ENCODE measurements at places on chromosomes 1 and 21.

DNA sequence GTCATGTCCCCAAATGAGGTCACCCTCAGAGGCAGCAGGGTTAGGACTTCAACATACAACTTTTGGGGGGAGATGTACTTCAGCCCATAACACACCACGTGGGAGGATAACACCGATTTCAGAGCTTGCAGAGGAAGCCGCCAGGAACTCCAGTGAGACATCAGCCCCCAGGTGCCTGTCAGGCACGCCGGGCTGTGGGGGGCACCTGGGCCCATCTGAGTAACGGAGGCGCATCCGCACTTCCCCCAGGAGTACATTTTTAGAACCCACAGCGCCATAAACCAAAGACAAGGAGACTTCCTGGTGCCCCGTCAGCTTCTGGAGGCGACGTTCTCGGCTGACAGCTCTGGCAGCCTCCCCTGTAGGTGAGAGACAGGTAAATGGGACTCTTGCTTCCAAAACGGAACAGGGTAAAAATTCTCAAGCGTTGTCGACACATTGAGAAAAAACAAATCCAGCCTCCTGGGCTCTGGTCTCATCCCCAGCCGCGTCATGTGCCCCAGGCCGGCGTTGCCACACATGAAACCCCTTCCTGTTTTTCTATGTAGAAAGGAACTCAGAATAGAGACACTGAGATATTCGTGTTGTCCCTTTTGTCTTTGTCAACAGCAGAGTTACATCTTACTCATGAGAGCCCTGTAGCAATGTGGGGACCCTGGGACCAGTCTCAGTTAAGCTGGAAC, 93.3 kb downstream of the PDE9A start:
- DNase-seq = no peak

GRCh38 chr1:172940174-172940855, 110.4 kb downstream of the TNFSF18 start:
- DNase-seq = no peak

GRCh38 chr1:219783605-219784235, 144.6 kb downstream of the SLC30A10 start:
- DNase-seq = no peak

GRCh38 chr1:229116114-229116513, 154.8 kb upstream of the RAB4A start:
- no peak for DNase-seq

DNA sequence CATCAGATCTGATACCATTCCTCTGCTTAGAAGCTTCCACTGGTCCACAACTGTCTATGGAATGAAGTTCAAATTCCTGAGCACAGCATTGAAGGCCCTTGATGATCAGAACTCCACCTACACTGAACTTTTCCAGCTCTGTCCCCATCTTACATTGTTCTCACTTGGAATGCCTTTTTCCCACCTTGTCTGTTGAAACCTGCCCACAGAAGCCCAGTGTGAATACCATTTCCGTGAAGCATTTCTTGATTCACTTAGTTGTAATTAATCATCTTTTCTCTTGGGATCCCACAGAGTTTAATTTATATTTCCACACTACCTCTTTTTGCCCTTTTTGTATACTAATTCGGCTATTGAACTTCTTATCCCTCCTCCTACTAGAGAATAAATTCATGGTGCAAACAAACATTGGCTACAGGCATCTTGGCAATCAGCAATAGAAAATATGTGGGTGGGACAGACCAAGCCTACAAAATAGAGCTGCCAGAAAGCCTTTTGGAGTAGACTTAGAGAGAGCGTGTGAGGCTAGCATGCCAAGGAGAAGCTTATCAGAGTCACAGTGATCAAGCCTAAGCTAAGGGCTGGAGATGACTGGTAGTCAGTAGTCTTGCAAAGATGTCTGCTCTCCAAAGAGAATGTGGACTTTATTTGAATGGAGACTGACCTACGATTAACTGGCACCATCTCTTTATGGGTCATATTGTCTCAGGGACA, 26.1 kb downstream of the NHLH2 start:
- no peak for DNase-seq

- no peak for DNase-seq
Measured at GRCh38 chr1:168939110-168939946, 167.2 kb upstream of the ATP1B1 start.

- no peak for DNase-seq
Measured at GRCh38 chr1:230170153-230170547, 103.1 kb downstream of the GALNT2 start.

DNA sequence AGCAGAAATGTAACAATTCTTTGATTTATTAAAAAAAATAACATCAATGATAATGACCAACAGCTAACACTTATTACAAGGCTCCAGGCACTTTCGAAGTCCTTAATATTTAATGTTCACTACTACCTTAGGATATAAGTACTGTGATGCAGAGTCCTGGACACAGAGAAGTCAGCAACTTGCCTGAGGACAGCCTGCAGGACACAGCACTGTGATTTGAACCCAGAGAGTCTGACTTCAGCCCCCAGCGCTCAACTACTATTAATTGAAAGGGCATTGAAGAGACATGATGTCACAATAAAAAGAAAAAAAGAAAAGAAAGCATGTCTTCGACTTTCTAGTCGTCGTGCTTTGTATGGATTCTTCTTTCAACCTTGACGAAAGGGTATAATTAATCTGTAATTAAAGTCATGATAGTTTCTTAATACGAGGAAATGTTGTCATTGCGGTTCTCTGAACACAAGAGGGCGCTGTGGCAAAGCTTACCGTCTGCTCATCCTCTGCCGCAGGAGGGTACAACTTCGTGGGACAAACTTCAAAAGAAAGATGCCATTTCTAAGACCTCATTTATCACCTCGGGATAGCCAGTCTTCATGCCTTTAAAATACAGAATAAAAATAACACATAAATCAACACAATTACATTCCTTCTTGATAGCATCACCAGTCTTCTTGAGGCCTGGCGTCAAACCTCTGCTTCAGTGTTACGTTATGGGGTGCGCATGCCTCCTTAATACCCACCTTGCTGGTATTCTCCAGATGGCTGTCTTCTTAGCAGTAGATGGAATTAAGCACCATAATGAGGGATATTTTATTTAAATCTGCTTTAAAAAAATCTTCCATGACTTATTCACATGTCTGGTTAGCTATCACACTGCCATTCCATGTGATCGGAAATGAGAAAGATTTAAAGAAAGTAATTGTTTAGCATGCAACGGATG, 240.1 kb downstream of the DISC1 start:
- peak; percentile 22 for DNase-seq

Data from GM19239 (cell line).